ENCODE measurements at places on chromosomes 2 and 18.

- peak; percentile 40 for DNase-seq
These were observed 46.3 kb upstream of the CCDC150 start for GRCh38 chr2:196592911-196593881.

DNA sequence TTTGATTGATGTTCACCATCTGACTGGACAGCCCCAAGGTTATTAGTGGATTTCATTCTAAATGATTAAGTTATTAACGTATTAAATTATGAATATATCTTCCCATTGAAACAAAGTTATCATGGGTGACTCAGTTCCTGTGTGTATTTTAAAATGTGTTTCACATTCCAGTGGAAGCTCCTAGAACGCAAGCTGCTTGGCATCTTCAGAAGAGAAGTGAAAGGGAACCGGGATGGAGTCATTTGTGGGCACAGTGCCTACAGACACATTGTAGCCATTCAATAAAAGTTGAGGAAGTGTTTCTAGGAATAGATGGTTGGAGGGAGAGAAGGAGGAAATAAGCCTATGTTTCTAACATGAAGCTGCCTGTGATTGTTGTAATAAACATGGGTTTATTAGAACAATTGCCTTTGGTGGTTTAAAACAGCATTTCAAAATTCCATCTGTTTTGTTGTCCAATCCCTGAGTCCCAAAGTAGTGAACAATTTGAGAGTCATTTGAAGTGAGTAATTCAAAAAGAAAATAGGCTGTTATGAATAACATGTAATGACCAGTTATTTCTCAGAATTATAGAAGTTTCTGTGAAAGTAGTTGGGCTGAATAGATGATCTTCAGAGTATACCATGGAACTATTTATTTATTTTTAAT is 143.5 kb downstream of the PKP4 start:
- DNase-seq, result peak; percentile 33

DNA sequence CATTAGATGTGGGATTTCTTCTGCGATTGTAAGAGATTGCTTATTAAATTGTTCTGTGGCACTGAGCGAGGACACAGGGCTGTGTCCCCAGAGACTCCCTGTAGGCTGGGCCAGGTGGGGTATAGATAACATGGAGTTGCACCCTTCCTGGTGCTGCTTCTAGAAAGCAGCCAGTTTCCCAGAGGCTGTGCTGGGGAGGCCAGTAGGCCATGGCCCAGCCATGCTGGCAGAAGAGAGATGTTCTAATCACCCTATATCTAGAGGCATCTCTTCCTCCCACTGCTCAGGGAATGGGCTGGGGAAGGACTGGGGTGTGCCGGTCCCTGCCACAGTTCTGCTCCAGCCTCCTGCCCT is 66.9 kb downstream of the HS1BP3 start:
- no peak for DNase-seq

DNA sequence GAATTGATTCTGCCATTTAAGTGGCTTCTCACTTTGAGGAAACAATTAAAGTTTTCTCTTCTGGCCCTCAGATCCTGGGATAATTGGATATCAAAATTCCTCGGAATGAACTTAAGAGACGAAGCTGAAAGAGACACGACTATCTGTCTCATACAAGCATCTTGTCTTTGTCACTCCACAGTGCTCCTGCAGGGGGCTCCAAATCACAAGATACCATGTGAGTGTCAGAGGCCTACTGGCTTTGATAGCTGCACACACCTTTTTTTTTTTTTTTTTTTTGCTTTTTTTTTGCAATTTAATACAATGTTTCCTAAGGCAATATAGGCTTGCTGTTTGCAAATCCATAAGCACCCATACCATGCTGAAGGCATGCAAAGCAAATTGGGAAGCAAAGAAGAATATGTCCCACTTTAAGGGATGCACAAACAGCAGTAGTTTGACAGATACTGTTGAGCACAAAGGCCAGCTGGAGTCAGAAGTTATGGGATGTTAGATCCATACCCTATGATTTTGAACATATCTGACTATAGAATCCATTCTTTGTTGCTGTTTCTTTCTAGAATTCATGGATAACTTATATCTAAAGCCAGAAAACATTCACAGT is 109.0 kb upstream of the CBLN2 start:
- DNase-seq, result no peak

GRCh38 chr2:10014418-10015190 is 28.7 kb upstream of the KLF11 start:
- no peak for DNase-seq

DNA sequence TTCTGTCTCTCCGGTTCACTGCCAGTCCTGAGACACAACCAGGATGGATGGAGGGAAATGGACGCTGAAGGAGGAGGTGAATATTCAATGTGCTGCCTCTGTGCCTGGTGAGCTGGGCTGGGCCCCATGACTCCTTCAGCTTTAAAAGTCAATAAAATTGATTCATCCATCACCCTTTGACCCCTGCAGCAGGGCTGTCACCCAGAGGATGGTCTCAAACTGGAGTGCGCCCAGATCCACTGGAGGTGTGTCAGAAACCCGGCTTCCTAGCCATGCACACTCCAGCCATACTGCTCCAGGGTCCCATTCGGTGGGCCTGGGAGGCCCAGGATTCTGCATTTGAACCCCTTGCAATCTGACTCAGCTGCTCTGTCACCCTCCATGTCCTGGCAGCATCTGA is 94.1 kb upstream of the BOD1L2 start:
- DNase-seq, result no peak

- DNase-seq, result no peak
These were observed 116.5 kb upstream of the LYPD6 start for GRCh38 chr2:149213764-149214493.

- no peak for DNase-seq
These were observed 178.8 kb upstream of the CHST9 start for GRCh38 chr18:27363872-27364271.

- DNase-seq, result peak; percentile 52
These were observed 796 bp upstream of the DYSF start for GRCh38 chr2:71452565-71452964.

GRCh38 chr2:234459401-234460009 is 37.4 kb downstream of the ARL4C start:
- no peak for DNase-seq

DNA sequence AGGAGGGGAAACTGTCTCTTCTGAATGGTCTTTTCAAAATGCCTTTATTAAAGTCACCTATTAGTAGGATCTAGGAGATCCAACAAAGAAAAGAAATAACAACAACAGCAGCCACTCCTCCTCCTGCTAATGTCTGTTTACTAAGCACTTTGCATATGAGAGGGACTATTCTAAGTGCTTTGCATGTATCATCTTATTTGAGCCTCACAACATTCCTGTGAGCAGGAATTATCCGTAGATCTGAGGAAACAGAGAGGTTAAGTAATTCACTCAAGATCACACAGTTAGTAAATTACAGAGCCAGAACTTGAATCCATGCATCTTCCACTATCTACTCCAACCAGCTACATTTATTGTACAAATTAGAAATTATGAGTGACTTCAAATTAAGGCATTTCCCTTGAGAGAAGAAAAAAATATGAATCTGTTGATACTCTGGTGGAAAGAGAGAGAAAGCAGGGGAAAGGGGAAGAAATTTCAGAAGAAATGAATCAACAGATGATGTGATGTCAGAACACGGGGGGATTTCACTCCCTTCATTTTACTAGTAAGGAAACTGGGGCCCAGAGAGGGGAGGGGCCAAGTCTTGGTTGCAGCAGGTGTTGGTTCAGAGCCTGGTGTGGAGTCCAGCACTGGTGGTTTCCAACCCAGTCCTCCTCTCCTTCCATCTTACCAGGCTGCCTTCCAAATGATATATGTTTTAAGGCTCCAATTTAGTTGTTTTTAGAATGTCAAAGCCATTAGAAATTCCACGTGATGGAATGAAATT is 49.7 kb downstream of the TSN start:
- no peak for DNase-seq

DNA sequence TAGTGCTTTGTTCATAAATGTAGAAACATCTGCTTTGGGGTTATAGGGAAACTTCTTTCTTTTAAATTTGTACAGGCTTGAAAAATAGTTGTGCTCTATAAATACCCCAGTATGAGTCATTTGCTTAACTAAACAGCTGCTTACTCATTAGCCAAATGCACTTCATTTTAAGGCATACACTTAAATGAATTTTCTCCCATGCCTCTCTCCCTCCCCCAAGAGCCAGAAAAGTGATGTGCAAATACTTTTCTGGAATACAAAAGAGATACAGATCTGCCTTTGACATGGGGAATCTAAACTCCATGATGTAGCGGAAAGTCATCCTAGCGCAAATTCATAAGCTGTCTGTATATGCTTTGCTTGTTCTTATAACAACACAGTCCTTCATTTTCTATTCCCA is 469.4 kb downstream of the DLGAP1 start:
- DNase-seq, result no peak

- no peak for DNase-seq
These were observed 64.1 kb upstream of the EHBP1 start for GRCh38 chr2:62641410-62641843.

GRCh38 chr2:172836827-172837226 is 101.2 kb downstream of the RAPGEF4 start:
- no peak for DNase-seq

GRCh38 chr2:120812866-120813265 is 77.2 kb downstream of the GLI2 start:
- DNase-seq, result no peak

GRCh38 chr2:182907081-182907830 is 40.8 kb upstream of the FRZB start:
- DNase-seq, result no peak

DNA sequence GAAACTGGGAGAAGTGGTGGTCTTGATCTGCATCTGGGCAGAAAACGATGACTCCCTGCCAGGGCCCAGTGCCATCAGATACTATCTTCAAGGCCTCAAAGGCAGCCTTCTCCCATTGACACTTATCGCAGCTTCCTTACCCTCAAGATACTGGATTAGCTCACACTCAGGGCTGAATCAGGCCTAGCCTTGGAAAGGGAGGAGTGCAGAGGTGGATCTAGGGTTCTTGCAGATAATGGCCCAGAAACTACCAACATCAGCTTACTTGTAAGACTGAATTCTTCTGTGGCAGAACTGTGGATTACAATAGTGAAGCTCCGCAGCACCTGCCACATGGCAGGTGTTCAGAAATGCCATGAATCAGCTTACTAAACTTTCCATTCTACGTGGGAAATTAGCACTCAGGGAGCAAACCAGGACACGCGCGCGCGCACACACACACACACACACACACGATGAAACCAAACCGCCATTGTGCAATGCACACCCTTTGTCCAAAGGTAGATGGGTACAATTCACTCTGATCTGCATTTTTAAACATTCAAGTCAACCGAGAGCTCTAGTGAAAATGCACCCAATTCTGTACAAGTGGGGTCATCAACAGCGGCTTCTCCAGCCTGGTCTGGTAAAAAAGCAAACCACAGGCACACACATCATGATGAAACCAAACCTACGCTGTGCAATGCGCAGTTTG is 26.3 kb upstream of the TMEM182 start:
- no peak for DNase-seq

GRCh38 chr2:140643761-140644187 is 1487.0 kb downstream of the LRP1B start:
- no peak for DNase-seq

DNA sequence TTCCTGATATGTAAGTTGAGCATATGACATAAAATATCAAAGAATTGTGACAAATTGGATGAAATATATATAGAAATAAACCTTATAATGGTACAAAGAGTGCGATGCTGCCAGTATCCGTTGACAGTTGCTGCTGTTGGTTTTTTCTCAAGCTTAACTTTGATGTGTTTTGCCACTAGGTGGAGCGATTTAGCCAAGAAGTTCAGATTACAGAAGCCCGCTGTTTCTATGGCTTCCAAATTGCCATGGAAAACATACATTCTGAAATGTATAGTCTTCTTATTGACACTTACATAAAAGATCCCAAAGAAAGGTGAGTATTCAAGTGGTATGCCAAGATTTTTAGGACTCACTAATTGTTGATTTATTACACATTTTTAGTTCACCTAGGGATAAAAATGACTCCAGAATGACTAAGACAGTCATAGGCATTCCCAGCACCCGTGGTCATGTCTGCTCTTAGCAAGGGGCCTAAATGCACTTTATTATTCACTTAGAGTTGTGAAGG is 2.1 kb downstream of the RRM2 start:
- no peak for DNase-seq

DNA sequence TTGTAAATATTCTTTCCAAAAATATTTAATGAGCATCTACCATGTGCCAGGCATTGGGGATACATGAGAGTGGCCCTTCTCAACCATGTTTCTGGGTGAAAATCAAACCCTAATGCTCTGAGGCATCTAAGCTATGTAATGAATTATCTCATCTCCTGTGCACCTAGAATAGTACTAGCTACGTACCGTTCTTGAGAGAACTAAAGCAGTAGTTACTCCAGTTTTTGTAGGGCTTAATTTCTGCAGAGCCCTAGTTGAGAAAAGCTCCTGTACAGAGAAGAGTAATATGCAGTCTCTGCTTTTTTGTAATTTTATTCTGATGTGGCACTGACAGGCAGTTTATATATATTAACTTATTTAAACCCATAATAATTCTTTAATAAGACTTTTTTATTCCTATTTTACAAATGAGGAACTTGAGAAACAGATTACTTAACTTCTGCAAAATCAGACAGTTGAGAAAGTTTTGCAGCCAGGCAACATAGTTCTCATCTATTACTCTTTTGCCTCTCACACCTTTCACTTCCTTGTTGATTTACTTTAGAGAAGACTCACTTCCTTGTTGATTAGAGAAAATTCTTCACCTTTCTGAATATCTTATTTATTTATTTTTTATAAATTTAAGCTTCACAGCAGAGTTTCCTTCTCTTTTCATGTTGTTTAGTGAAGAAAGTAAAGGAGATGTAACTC is 3.1 kb downstream of the SPOPL start:
- no peak for DNase-seq

DNA sequence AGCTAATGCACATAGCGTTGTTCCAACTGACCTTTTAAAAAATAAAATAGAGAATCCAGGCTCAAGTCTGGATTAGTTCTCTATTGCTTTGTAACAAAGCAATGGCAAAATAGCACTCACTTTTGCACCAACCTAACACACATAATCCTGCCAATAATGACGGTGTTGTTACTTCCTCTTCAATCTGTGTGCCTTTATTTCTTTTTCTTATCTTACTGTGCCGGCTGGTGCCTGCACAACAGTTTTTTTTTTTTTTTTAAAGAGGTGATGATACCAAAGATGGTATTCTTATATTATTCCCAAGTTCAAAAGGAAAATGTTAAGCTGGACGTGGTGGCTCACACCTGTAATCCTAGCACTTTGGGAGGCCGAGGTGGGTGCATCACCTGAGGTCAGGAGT is 3.4 kb downstream of the PLB1 start:
- no peak for DNase-seq

DNA sequence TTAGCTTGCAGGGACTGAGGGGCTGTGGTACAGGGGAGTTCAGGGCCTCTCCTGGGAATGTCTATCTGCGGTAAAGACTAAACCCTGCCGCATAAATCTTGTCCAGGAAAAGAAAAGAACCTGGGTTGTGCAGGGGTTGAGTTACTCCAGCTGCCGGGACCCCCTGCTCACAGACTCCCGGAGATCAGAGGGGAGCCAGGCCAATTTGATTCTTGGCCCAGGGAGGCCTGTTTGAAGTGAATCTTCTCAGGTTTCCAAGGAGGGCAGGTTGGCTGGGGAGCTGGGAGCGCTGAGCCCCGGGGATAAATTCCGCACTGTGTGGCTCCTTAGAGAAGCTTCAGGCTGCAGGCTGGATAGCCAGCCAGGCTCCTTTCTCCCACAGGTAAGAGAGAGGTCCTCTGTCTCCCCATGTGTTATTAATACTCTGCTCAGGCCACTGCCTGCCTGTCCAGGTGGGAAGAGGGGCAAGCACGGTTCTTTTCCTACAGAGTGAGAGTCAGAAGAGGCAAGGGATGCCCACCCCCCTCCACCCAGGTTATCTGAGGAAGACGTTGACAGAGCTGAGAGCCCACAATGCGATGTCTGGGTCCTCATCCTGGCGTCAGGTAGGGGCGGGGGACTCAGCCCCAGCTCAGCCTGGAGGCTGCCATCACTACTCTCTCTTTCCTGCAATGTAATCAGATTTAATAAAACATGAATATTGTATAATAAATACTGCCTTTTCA is 82.7 kb downstream of the LONRF2 start:
- no peak for DNase-seq

Measured in left ventricle myocardium inferior (tissue), 1 donor.